KBM-7 (cell line): ENCODE measurements at places on chromosomes 13 and 19.
A peak's percentile ranks its signal among the peaks of the same experiment; 100 is the strongest.

DNA sequence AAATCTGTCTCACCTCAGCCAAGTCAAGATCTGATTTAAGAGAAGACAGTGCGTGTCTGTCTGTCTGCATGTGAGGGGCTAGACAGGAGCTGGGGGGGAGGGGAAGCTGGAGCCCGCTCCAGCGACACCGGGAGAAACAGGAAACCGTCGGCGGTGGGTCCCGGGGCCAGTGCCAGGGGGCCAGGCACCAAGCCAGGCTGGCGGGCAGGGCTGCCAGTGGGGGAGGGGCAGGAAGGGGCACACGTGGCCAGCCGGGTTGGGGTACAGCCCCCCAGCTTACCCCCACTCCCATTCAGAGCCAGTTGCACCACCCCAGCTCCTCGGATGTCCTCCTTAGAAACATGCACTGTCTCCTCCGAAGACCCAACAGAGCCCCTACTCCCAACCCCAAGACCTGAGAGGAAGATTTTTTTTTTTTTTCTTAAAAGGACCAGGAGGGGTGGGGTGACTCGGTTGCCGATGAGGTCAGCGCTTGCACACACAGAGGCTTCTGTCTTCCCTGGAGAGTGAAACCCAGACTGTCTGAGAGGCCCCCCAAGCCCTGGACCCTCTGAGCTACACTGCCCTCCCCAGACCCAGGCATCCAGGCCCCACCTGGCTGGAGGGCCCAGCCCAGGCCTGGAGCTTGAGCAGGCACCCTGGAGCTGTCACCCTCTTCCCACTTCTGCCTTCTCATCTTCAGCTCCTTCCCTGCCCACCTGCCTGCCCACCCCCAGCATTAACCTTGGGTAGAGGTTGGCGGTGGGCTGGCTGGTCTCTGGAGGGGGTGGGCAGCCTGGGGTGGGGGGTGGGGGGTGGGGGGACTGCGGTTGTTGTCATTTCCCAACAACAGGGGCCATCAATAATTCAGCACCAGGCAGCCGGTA lies 4.0 kb downstream of the ERF start:
- peak; percentile 50 for DNase-seq

DNA sequence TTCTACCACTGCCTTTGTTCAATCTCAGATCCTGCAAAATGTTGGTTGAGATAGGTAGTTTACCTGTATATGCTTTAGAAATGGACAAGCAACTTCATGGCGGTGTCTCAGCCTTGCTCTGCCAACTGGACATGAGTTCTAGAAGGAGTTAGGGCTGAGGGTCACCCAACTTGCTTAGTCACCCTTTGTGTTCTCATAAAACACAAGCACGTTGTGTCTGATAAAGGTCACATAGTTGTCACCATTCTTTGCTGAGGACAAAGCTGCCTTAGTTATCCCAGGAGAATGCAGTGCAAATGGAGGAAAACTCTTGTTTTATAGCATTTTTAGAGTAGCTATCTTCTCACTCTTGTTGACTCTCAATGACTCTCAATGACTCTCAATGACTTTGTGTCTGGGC lies 218.4 kb upstream of the TMTC4 start:
- DNase-seq, result no peak

DNA sequence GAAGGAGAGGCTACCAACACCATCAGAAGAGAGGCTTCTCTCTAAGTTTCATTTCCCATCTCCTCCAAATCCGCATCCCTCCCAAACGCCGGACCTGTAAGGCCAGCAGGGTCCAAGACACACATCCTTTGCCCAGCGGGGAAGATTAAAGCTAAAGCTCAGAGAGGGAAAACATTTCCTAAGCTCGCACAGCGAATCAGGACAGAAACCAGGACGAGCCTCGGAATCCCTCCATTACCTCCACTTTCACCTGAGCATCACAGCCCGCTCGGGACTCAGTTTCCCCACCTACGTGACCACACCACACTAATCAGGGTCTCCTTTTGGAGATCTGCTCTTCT lies 711 bp upstream of the FOSB start:
- no peak for DNase-seq

GRCh38 chr13:57846600-57847173 lies 215.1 kb downstream of the PCDH17 start:
- DNase-seq, result peak; percentile 28

DNA sequence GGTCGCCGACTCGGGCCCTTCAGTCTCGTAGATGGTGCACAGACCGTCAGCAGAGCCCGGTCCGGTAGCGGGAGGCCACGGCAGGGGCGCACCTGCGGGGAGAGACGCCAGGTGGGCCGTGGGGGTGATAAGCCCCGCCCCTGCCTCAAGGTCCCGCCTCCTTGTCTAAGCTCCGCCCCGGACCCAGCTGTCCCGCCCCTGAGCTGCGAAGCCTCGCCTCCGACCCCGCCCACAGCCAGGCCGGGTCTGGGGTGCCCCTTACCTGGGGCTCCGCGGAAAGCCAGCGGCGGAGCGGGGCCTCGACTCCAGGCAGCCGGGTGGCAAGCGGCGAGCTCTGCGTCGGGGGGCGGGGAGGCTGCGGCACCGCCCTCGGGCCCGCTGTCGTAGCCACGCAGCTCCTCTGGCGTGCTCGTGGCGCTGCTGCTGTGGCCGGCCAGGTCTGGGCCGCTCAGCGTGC lies 4.7 kb downstream of the PRR36 start:
- peak; percentile 77 for DNase-seq

DNA sequence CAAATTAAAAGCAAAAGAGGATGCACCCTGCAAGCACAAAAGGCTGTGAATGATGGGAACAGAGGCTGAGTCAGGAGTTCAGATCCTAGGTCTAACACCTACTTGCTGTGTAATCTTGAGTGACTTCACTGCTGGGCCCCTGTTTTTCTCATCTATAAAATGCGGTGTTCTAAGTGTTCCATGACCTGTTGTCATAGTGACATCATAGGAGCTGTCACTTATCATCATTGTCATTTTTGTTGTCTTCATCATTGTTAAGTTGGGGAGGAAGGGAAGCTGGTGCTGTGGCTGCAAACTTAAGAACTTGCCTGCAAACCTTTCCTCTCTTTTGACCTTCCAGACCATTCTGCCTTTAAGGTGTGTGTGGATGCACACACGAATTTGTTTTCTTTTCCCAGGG lies 20.6 kb downstream of the ACSBG2 start:
- no peak for DNase-seq

DNA sequence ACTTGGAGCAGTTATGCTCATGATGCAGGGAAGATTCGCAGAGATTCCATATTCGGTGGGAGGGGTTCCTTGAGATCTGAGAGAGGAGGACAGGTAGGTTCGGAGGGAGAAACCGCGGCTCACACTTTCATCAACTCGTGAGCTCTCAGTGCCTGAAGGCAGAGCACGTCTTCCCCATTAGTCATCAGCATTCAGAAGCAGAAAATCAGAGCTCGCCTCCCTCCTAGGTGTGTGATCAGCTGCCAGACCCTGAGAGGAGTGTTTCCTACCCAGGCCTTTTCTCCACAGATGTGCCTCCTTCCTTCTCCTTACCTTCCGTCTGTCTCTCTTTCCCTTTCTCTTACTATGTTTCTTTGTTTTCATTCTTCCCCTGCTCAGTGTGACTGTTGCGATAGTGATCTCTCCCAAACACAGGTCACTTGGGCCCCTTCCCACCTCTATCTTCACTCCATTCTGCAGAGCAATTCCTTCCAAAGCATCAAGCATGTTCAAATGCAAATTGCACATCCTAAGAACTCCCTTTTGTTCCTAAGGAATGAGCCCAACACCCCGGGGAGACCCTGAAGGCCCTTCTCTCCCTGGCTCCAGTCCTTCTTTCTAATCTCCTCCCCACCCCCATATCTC lies 389.5 kb downstream of the UQCRFS1 start:
- DNase-seq, result no peak

- DNase-seq, result no peak
Measured at GRCh38 chr19:40661616-40662015, 28.8 kb downstream of the NUMBL start.

- no peak for DNase-seq
Measured at GRCh38 chr19:2462635-2463421, 6.1 kb upstream of the LMNB2 start.

DNA sequence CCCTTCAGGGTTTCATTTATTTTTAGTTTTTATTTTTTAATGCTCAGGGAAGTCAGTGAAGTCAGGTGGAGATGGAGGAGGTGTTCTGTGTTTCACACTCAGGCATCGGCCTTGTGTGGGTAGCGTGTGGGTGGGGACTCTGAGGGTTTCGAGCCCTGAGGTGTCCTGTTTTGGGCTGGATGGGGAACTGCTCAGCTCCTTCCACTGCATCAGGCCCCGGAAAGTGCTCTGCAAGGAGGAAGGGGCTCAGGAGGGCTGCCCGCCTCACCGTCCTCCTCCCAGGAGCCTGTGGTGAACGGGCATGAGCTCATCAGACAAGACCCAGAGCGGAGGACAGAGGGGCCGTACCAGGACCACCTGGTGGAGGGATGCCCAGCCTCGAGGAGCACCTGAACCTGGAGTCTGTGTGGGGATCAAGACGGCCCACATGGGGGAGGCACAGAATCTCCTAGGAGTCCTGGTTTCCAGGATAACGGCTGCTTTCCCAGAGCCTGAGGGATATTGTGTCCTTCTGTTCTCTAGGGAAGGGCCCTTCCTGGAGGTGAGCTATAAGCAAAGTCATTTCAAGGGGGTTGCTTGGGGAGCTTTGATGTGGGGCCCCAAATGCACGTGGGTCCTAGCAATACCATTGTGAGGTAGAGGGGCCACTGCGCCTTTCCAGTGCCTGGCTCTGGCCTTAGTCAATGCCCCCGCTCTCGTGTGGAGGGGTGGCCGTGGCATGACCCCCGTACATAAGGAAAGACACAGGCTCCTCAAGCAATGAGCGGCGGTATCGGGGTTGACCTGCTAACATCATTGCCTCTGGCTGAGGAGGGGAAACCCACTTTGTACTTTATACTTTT lies 13.5 kb upstream of the GAS6 start:
- DNase-seq, result no peak

- no peak for DNase-seq
Measured at GRCh38 chr13:81658598-81659370, 1317.9 kb upstream of the SPRY2 start.

DNA sequence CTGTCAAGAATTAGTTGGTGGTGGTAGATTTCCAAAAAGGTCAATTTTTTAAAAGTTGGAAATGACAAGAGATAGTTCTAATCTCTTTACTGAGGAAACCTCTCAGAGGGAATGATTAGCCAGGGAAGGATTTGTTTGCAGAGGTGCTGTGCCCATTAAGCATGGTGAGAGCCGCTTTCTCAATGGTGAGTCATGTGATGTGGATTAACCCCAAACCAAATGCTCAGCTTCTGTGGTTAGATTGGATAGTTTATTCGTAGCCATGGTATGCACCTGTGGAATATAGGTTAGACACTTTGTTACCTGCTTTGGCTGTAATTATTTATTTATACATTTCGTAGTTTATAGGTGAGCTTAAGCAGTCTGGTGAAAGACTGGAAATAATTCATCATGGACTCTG lies 7.1 kb downstream of the HNRNPM start:
- no peak for DNase-seq

- DNase-seq, result no peak
Measured at GRCh38 chr19:3949997-3950859, 17.4 kb downstream of the NMRK2 start.

DNA sequence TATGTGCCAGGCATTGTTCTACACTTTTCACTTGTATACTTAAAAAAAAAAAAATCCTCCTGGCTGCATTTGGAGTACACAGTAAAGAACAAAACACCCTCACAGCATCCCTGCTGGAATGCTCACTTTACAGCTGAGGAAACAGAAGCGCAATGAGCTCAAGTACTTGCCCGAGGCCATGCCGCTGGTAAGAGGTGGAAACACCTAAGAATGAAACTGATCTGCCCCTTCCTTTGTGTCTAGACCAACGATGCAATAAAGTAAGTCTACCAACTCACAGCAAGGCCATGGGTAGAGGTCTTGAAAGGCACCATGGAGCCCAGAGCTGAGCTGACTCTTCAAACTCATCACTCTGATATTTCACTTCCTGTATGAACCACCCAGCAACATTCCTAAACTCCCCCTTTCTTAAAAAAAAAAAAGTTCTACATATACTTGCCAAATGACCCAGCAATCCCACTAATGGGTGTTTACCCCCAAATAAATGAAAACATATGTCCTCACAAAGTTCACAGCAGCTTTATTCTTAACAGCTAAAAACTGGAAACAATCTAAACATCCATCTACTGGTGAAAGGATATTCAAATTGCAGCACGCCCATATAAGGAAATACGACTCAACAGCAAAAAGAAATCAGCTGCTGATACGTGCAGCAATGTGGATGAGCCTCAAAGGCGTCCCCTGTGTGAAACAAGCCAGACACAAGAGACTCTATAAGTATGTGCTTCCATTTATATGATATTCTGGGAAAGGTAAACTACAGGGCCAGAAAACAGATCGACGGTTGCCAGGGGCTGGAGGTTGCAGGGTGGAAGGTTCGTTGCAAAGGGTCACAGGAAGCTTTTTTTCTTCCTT lies 236.6 kb upstream of the MAB21L1 start:
- DNase-seq, result no peak

DNA sequence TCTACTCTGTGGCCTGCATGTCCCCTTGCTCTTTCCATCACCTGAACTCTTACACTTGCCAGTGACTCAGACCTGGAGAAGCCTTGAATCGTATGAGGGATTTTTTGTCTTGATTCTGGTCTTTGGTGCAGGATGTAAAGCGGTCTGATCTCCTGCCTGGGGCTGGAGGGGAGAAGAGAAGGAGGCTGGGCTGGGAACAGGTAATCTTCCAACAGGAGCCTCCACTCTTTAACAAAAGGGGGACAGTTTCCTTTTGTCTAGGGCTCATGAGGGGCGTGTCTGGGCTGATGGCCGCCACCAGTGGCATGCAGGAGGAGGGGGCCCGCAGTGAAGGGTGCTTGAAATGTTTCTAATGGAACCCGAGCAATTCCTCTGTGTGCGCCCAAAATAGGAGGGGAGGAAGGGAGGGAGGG lies 24.7 kb downstream of the NFIX start:
- DNase-seq, result no peak

GRCh38 chr13:42277618-42278276 lies 5.8 kb downstream of the AKAP11 start:
- no peak for DNase-seq

DNA sequence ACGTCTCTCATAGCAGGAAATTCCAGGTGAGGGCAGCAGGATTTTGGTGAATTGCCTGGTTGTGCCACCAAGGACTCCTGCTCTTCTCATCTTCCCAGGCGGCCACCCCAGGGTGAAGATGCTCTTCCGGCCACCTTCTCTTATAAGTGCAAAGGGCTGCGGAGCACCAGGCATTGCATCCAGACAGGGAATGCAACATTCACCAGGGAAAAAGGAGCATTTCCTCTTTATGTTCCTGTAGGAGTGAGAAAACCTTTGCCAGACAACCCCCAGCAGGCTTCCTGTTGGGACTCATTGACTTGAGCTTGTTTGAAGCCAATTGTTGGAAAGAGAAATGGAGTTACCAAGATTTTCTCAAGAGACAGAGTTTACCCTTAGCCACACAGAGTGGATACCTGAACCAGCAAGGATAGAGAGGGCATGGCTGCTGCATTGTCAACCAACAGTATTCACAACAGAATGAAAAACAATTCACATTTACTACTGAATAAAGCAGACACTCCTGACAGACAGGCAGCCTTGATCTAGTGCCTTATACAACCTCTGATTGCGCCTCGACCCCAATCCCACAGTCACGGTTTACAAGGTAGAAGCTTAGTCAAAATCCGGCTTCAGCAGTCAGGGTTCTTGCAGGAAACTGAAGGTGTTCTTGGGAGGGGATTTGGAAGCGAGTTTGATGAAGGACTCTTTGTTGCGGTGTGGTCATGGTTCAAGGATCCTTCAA lies 1.8 kb upstream of the ATP11A start:
- DNase-seq, result no peak

GRCh38 chr13:85654227-85654626 lies 145.0 kb downstream of the SLITRK6 start:
- DNase-seq, result no peak

GRCh38 chr13:76886005-76886291 lies 257 bp downstream of the KCTD12 start:
- DNase-seq, result no peak
